Tibial nerve (tissue), 4 donors: ENCODE measurements at places on chromosomes 1 and 21. TPM values are rescaled to one million over a fixed set of nuclear protein-coding genes. Genes with fewer than 3 reads are reported as not detected.
A peak's percentile ranks its signal among the peaks of the same experiment; 100 is the strongest.

DNA sequence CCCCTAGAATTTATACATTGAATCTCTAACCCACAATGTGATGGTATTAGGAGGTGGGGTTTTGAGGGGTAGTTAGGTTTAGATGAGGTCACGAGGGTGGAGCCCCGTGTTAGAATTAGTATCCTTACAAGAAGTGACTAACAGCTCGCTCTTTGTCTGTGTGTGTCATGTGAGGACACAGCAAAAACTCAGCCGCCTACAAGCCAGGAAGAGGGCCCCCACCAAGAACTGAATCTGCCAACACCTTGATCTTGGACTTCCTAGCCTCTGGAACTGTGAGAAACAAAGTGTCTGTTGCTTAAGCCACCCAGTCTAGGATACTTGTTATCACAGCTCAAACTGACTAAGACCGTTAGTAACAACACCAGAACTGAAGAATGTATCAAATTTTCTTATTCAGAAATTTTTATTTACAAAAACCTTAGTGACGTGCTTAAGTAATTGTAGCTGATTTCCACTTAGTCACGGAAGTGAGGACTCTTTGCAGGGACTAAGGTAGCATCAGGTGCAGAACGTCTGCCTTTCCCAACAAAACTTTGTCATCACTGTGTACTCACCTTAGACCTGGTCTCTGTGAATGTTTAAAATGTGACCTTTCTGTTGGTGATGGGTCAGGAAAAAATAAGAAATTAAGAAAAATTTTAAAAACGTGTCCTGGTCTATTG is 24.5 kb upstream of the LRRC8C start:
- peak overlapping the region; percentile 55 for H3K27ac ChIP-seq
- H3K4me3 ChIP-seq = no peak overlapping the region
- no peak for DNase-seq

DNA sequence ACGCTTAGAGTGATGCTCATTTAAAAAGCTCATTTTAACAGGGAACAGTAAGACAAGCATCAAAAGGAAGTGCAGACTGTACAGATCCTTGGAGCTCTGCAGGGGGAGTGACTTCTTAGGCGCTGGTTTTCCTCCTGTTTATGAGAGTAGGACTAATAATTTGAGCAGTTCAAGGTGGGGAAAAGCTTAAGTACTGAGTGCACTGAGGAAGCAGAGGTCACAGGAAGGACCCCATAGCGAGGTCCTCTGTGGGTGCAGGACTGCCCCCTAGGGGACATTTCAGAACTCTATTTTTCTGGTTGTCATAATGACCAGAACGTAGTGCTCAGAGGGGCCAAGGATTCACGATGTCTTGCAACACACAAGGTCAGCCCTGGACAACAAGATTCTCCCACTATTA is 112.1 kb downstream of the HLCS start:
- H3K36me3 ChIP-seq = no peaks in the 10 kb centered on the region
- H3K27me3 ChIP-seq = no peaks in the 10 kb centered on the region
- no peaks in the 10 kb centered on the region for H3K4me1 ChIP-seq
- H3K27ac ChIP-seq = no peak overlapping the region
- DNase-seq = no peak
- H3K4me3 ChIP-seq = no peak overlapping the region

Gene RORC
- 0.21 TPM for total RNA-seq

Gene FMOD
- total RNA-seq = 203 TPM

- no peaks in the 10 kb centered on the region for H3K27me3 ChIP-seq
- H3K27ac ChIP-seq = no peak overlapping the region
- H3K36me3 ChIP-seq = no peaks in the 10 kb centered on the region
- DNase-seq = no peak
- H3K4me3 ChIP-seq = no peak overlapping the region
Measured at GRCh38 chr1:112719706-112720105, 4.6 kb upstream of the PPM1J start.

DNA sequence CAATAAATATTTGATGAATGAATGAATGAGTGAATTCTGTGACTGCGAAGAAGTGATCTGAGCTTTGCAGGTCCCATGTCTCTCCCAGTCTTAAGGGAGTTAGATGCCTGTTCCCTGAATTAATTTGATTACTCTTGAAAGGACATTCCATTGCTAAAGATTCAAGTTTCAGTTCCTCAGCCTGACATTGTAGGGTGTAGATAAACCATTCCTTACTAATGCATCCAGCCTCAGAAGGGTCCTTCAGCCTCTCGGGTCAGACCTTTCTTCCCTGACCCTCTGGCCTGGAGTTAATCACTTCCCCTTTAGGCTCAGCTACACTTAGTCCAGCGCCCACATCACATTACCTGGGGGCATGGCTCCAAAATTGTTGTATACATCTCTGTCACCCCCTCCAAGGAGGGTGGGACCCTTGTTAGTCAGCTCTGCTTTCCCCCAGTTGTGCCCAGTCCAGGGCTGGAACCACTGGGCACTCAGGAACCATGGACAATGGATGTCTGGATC is 2.6 kb downstream of the INSRR start:
- DNase-seq = no peak
- H3K27me3 ChIP-seq = peaks cover 52% of the 10 kb centered on the region
- no peaks in the 10 kb centered on the region for H3K4me1 ChIP-seq
- H3K27ac ChIP-seq = no peak overlapping the region
- H3K4me3 ChIP-seq = no peak overlapping the region

GRCh38 chr1:235913311-235913710 is 46.6 kb upstream of the LYST start:
- H3K27me3 ChIP-seq = no peaks in the 10 kb centered on the region
- H3K4me1 ChIP-seq = peaks cover 37% of the 10 kb centered on the region
- H3K27ac ChIP-seq = peak overlapping the region; percentile 15
- no peak for DNase-seq
- H3K36me3 ChIP-seq = no peaks in the 10 kb centered on the region

Gene COP1
- total RNA-seq = 104 TPM

GRCh38 chr1:65458730-65459396 is 38.4 kb downstream of the LEPR start:
- DNase-seq = no peak
- peaks cover 8% of the 10 kb centered on the region for H3K4me1 ChIP-seq
- H3K4me3 ChIP-seq = no peak overlapping the region

DNA sequence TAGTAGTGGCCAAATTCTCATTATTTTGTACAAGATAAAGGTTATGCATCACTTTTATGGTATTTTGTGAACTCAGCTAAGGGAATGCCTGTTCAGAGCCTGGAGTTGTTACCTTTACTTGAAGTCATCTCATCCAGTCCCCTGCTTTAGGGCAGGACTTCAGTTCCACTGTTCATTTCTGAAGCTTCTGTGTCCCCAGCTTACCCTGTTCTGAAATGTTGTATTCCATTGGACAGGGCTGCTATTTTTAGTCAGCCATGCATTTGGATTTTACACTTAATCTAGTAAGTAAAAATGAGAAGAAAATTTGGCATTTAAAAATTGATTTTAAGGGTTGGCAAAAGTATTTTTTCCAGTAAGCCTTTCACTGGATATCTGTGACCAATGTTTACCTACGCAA is 11.6 kb upstream of the C4BPB start:
- peaks cover 31% of the 10 kb centered on the region for H3K36me3 ChIP-seq
- peaks cover 5% of the 10 kb centered on the region for H3K4me1 ChIP-seq
- DNase-seq = no peak
- H3K4me3 ChIP-seq = no peak overlapping the region
- H3K27me3 ChIP-seq = no peaks in the 10 kb centered on the region

DNA sequence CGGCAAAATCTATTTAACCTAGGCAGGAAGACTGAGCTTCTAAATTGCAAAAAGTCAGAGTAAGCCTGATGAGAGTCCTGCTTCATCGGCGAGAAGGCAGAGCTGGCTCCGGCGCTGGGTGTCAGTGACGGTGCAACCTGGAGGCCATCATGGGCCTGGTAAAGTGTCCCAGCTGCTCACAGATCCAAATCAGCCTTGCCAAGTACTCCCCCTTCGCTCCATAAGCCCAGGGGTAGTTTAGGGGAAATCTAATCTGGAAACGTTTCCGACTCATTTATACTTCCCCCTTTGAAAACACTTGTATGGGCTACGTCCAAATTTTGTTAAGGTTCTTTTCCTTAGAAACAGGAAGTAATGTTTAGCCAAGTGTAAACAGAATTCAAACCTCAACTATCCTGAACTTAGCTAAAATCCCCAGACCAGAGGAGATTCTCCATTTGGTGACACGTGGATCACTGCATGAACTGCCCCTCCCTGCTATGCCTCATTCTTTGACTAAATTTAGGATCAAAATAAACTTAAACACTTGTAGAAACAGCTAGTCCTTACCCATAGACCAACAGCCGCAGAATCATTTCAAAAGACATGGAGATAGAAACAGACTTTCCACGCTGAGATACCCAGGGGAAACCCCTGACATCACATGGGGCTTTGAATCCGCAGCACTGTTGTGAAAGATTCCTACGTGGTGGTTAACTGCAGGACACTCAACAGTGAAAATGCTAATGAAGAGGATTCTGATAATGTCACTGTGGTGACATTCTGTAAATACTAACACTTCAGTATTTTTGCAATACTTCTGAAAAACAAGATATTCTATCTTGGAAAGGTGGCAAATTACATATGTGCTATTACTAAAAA is 172.7 kb downstream of the TGFBR3 start:
- H3K27ac ChIP-seq = peak overlapping the region; percentile 62
- H3K4me1 ChIP-seq = no peaks in the 10 kb centered on the region
- no peaks in the 10 kb centered on the region for H3K27me3 ChIP-seq

- H3K36me3 ChIP-seq = no peaks in the 10 kb centered on the region
- no peak overlapping the region for H3K4me3 ChIP-seq
- H3K4me1 ChIP-seq = no peaks in the 10 kb centered on the region
- no peak for DNase-seq
Measured at GRCh38 chr1:108841703-108842102, 15.2 kb downstream of the AKNAD1 start.

Gene CRYBG2
- not detected for total RNA-seq

DNA sequence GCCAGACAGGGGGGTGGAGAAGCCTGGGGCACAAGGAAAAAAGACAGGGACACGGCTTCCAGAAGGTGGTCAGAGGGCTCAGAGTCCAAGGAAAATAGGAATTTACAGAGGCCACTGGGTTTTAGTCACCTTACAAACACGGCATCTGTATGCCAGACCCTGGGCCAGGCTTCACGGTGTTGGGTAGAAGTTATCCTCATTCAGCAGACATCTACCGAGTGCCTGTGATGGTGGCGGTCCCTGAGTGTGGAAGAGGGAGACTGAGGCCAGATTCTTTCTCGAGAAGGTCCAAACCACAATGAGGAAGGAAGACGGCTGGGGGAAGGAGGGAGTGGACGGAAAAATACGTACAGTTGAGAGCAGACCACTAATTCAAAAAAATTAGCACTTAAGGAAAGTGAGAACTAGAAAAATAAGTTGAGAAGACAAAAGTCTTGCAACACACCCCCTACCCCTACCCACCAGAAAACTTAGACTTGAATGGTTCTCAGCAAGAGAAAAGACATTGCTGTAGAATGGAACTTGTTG is 864 bp upstream of the BTG2 start:
- no peak for DNase-seq
- H3K36me3 ChIP-seq = peaks cover 6% of the 10 kb centered on the region
- peaks cover 39% of the 10 kb centered on the region for H3K4me1 ChIP-seq
- H3K27ac ChIP-seq = peak overlapping the region; percentile 99
- H3K4me3 ChIP-seq = peak overlapping the region; percentile 97
- no peaks in the 10 kb centered on the region for H3K27me3 ChIP-seq

Gene PADI1
- not detected for total RNA-seq

Gene FLAD1
- total RNA-seq = 33.6 TPM

DNA sequence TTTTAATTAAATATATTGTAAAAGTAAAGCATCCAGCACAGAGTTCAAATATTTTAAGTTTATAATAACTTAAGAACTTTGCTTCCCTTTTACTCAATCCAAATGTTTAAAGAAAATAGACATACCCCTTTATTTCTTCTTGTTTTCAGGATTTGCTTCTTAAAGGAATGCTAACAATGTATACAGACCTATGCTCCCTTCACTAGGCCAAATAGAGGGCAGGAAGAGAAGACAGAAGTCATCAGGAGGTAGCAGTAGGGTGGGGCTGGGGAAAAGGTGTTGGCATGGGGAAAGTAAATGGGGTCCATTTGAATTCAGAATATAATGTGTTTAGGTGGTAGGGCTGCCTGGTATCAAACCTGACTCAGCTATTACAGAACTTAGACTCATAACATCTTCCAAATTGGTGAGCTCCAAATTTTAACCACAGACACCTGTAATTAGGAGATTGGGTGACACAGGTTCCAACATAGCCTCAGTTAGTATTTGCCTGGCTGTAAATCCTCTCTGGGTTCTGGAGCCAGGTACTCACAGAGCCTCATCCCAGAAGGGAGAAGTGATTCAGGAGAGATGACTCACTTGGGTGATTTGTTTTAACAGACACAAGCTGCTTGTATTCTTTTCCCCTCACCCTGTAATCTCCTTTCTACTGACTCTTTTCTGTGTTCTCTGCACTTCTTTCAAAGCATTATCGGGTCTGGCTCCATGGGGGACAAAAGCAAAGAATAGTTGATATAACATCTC is 60.1 kb upstream of the DUSP10 start:
- H3K4me3 ChIP-seq = no peak overlapping the region
- H3K27ac ChIP-seq = no peak overlapping the region
- H3K4me1 ChIP-seq = no peaks in the 10 kb centered on the region
- no peaks in the 10 kb centered on the region for H3K27me3 ChIP-seq
- no peaks in the 10 kb centered on the region for H3K36me3 ChIP-seq

GRCh38 chr1:47533793-47534328 is 96.0 kb downstream of the FOXD2 start:
- H3K36me3 ChIP-seq = no peaks in the 10 kb centered on the region
- peak overlapping the region; percentile 52 for H3K4me3 ChIP-seq
- H3K4me1 ChIP-seq = peaks cover 20% of the 10 kb centered on the region
- peak overlapping the region; percentile 56 for H3K27ac ChIP-seq
- no peak for DNase-seq
- no peaks in the 10 kb centered on the region for H3K27me3 ChIP-seq

DNA sequence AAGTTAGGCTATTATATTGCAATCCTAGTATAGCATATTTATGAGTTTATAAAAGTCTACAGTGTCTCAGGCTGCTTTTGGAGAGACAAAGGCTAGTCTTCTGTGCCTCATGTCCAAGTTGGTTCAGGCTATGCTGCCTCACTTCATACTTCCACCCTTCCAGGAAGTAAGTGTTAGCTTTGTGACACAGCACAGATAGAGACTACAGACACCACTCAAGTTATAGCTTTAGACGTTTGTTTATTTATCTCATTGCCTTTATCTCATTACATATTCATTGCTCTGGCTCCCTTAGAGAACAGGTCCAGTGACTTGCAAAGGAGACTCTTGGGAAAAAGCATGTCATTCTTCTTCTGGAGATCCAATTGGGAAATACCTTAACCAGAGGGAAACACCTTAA is 22.6 kb upstream of the GBP4 start:
- H3K4me3 ChIP-seq = no peak overlapping the region
- no peak for DNase-seq
- H3K4me1 ChIP-seq = no peaks in the 10 kb centered on the region
- no peaks in the 10 kb centered on the region for H3K36me3 ChIP-seq

Gene SYT2
- not detected for total RNA-seq

- H3K27me3 ChIP-seq = no peaks in the 10 kb centered on the region
- no peaks in the 10 kb centered on the region for H3K36me3 ChIP-seq
- no peak overlapping the region for H3K27ac ChIP-seq
- no peaks in the 10 kb centered on the region for H3K4me1 ChIP-seq
- no peak for DNase-seq
Measured at GRCh38 chr1:91872559-91873081, 13.3 kb downstream of the TGFBR3 start.

- peak overlapping the region; percentile 71 for H3K4me3 ChIP-seq
- no peaks in the 10 kb centered on the region for H3K27me3 ChIP-seq
- H3K27ac ChIP-seq = peak overlapping the region; percentile 56
- H3K36me3 ChIP-seq = no peaks in the 10 kb centered on the region
- peaks cover 32% of the 10 kb centered on the region for H3K4me1 ChIP-seq
- DNase-seq = no peak
Measured at GRCh38 chr1:169106921-169107602, 572 bp downstream of the ATP1B1 start.

GRCh38 chr21:29477941-29478340 is 179.2 kb downstream of the BACH1 start:
- DNase-seq = no peak
- no peaks in the 10 kb centered on the region for H3K4me1 ChIP-seq
- H3K27me3 ChIP-seq = no peaks in the 10 kb centered on the region
- no peak overlapping the region for H3K4me3 ChIP-seq
- no peak overlapping the region for H3K27ac ChIP-seq
- no peaks in the 10 kb centered on the region for H3K36me3 ChIP-seq
